Naive thymus-derived CD4-positive, alpha-beta T cell (primary cell): ENCODE measurements at places on chromosomes 3 and 15.
A peak's percentile ranks its signal among the peaks of the same experiment; 100 is the strongest.

DNA sequence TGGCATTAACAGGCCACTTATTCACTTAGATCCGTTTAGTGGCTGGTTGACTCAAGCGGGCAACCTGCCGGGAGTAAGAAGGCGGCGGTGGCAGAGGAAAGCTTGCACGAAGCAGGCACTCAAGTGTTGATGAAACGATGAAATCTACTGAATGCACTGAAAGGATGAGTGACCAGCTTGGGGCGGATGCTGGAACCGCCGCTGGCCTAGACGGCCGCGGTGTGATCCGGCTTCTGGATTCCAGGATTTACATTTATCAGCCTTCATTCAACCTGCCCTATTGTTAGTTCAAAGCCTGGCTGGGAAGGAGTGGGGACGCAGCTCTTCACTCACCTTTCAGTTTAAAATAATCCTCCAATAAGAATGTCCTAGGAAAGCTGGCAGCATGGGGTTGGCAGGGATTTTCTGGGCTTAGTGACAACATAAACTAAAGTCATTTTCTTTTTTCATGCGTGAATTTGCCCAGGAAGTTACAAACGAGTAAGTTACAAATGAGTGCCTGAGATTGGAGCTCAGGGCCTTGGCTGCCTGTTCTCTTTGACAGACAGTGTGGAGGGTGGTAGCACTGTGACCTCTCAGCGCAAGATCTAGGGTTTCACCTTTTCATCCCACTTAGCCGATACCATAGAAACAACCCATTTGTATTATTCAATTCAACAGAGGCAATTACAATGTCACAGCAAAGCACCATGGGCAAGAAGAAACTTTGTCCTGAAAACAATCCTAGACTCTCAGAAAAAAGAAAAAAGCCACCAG lies 1.1 kb upstream of the PLCH1 start:
- H3K27ac ChIP-seq, result no peak overlapping the region
- H3K36me3 ChIP-seq, result no peaks in the 10 kb centered on the region
- H3K4me3 ChIP-seq, result no peak overlapping the region
- no peak for DNase-seq
- H3K4me1 ChIP-seq, result peaks cover 5% of the 10 kb centered on the region
- peaks cover 11% of the 10 kb centered on the region for H3K27me3 ChIP-seq

GRCh38 chr3:4407941-4408340 lies 59.1 kb downstream of the SUMF1 start:
- no peaks in the 10 kb centered on the region for H3K4me1 ChIP-seq
- no peaks in the 10 kb centered on the region for H3K27me3 ChIP-seq
- no peaks in the 10 kb centered on the region for H3K36me3 ChIP-seq
- DNase-seq, result no peak
- no peak overlapping the region for H3K4me3 ChIP-seq

- DNase-seq, result no peak
- no peak overlapping the region for H3K4me3 ChIP-seq
- no peaks in the 10 kb centered on the region for H3K4me1 ChIP-seq
- peaks cover 4% of the 10 kb centered on the region for H3K27me3 ChIP-seq
- no peak overlapping the region for H3K27ac ChIP-seq
These were observed 834 bp upstream of the GREM1 start for GRCh38 chr15:32716915-32717425.

GRCh38 chr3:133492159-133492741 lies 81.2 kb upstream of the CDV3 start:
- no peaks in the 10 kb centered on the region for H3K36me3 ChIP-seq
- H3K27me3 ChIP-seq, result no peaks in the 10 kb centered on the region
- H3K4me3 ChIP-seq, result no peak overlapping the region
- peak overlapping the region; percentile 64 for H3K27ac ChIP-seq
- DNase-seq, result no peak

- no peaks in the 10 kb centered on the region for H3K27me3 ChIP-seq
- H3K4me1 ChIP-seq, result no peaks in the 10 kb centered on the region
- no peak overlapping the region for H3K27ac ChIP-seq
These were observed 1.1 kb downstream of the SYNPR start for GRCh38 chr3:63279005-63279841.

DNA sequence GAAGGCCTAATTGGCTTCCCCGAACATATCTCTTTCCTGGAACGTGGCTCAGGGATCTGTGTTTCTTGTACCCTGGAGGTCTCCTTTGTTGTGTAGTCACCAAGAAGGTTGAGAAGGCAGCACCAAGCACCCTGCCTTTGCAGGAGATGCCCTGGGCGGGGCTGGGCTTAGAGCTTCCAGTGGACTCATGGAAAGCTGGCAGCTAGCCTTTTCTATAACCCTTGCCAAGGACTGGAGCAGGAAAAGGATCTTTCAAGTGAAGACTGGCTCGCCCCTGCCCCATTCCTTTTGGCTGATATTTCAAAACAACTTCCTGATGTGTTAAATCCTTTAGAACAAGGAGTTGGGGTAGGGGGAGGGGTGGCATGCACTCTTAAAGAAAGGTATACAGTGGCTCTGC lies 58.9 kb upstream of the EPHA6 start:
- H3K27ac ChIP-seq, result no peak overlapping the region
- H3K4me3 ChIP-seq, result no peak overlapping the region
- H3K4me1 ChIP-seq, result no peaks in the 10 kb centered on the region
- no peak for DNase-seq

- H3K27me3 ChIP-seq, result no peaks in the 10 kb centered on the region
- no peak for DNase-seq
- H3K27ac ChIP-seq, result no peak overlapping the region
- peaks cover 24% of the 10 kb centered on the region for H3K36me3 ChIP-seq
These were observed 88.0 kb downstream of the CRTC3 start for GRCh38 chr15:90617668-90618097.

DNA sequence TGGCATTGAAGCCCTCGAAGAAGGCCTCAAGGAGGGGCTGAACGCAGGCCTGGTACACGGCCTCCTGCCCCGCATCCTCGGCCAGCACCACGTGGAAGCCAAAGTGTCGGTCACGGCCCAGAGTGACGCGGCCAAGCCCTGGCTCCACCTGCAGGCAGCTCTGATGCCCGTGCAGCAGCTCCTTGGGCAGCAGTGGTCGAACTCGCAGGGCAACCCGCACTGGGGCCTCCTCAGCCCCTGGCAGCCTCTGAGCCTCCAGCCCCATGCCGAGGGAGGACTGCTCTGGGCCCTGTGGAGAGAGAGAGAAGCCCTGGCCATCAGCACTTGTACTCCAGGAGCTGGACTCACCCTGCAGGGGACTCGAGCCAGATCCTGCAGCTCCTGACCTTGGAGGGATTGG lies 2.6 kb downstream of the KIF7 start:
- peaks cover 3% of the 10 kb centered on the region for H3K27me3 ChIP-seq
- no peak for DNase-seq
- H3K27ac ChIP-seq, result no peak overlapping the region
- H3K4me1 ChIP-seq, result no peaks in the 10 kb centered on the region
- no peaks in the 10 kb centered on the region for H3K36me3 ChIP-seq

DNA sequence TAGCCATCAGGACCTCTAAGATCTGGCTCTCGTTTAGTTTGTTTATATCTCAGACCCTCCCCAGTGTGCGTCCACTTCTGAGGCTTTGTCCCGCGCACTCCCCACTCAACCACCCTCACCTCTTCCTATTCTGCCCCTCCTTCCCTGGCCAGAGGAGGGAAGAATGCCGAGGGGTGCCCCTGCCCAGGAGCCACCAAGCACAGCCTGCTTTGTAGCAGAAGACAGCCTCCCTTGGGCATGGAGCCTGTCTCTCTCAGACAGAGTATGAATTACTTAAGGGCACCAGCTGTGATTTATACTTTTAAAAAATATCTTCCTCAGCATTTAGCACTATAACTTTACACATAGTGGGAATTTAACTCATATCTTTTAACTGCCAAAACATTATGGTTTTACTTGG lies 6.0 kb downstream of the TMEM266 start:
- H3K4me1 ChIP-seq, result no peaks in the 10 kb centered on the region
- H3K36me3 ChIP-seq, result no peaks in the 10 kb centered on the region
- no peak for DNase-seq
- no peaks in the 10 kb centered on the region for H3K27me3 ChIP-seq

GRCh38 chr15:61307474-61307873 lies 78.4 kb upstream of the RORA start:
- H3K36me3 ChIP-seq, result no peaks in the 10 kb centered on the region
- no peaks in the 10 kb centered on the region for H3K4me1 ChIP-seq
- no peak overlapping the region for H3K27ac ChIP-seq
- H3K27me3 ChIP-seq, result no peaks in the 10 kb centered on the region

- H3K27ac ChIP-seq, result peak within 1 kb of the TSS; percentile 89
- H3K4me1 ChIP-seq, result peaks cover 28% of the 10 kb centered on the region
- peak; percentile 81 for DNase-seq
- H3K4me3 ChIP-seq, result peak within 1 kb of the TSS; percentile 73
- H3K27me3 ChIP-seq, result no peaks in the 10 kb centered on the region
These were observed at the start of gene NGLY1 for GRCh38 chr3:25782938-25783660. NGLY1 (minus strand) TSS chr3:25783443; CDS start chr3:25783390, 53 bp downstream.

GRCh38 chr3:131323014-131323413 lies 58.6 kb upstream of the NUDT16 start:
- no peaks in the 10 kb centered on the region for H3K27me3 ChIP-seq
- no peak overlapping the region for H3K27ac ChIP-seq
- no peak for DNase-seq

DNA sequence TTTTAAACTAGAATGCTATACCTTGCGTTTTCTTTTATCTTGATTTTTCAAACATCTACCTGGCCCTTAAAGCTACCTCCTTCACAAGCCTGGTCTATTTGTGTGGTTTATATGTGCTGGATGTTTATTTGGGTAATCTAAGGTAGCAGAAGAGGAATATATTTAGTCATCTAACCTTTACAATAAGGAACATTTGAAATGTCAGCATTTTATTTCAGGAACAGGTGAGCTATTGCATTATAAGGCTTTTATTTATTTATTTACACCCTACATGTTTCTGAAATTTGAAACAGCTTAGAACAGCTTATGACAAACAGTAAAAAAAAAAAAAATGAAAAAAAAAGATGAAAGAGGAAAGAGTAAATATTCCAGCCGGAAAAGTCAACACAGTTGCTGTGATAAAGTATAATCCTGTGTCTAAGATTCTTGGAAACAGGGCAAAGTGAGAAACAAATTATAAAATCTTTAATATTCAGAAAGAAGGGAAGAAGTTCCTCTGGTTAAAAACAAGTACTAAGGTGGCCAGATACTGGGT lies 19.5 kb downstream of the HHLA2 start:
- no peaks in the 10 kb centered on the region for H3K4me1 ChIP-seq
- H3K36me3 ChIP-seq, result no peaks in the 10 kb centered on the region
- H3K4me3 ChIP-seq, result no peak overlapping the region
